ENCODE measurements at places on chromosomes 5 and 9. TPM values are rescaled to one million over a fixed set of nuclear protein-coding genes. Genes with fewer than 3 reads are reported as not detected.
A peak's percentile ranks its signal among the peaks of the same experiment; 100 is the strongest.

The PCDHB12 gene
- 2.4 TPM for total RNA-seq

The TMEM245 gene
- total RNA-seq, result 43.3 TPM

The RETREG1 gene
- total RNA-seq, result 67.3 TPM

The CDKN2A gene
- total RNA-seq, result 0.22 TPM

The PCDHB6 gene
- 0.80 TPM for total RNA-seq

The PCA3 gene
- total RNA-seq, result 0.58 TPM

The FYB1 gene
- 1.9 TPM for total RNA-seq

- H3K27me3 ChIP-seq, result no peaks in the 10 kb centered on the region
- no peaks in the 10 kb centered on the region for H3K4me1 ChIP-seq
- peaks cover 4% of the 10 kb centered on the region for H3K36me3 ChIP-seq
- H3K27ac ChIP-seq, result no peak overlapping the region
- H3K4me3 ChIP-seq, result no peak overlapping the region
- peak; percentile 18 for DNase-seq
Measured at GRCh38 chr9:6897898-6898302, 140.1 kb downstream of the KDM4C start.

GRCh38 chr9:70949239-70949638 is 172.2 kb downstream of the TRPM3 start:
- DNase-seq, result no peak
- H3K27ac ChIP-seq, result no peak overlapping the region
- no peaks in the 10 kb centered on the region for H3K27me3 ChIP-seq
- no peaks in the 10 kb centered on the region for H3K36me3 ChIP-seq
- H3K4me3 ChIP-seq, result no peak overlapping the region

- no peak for DNase-seq
- peaks cover 26% of the 10 kb centered on the region for H3K4me1 ChIP-seq
- no peaks in the 10 kb centered on the region for H3K36me3 ChIP-seq
- no peak overlapping the region for H3K27ac ChIP-seq
- H3K27me3 ChIP-seq, result no peaks in the 10 kb centered on the region
Measured at GRCh38 chr9:99184110-99184474, 37.6 kb downstream of the ALG2 start.

GRCh38 chr5:1111241-1111726 is 579 bp downstream of the SLC12A7 start:
- H3K4me1 ChIP-seq, result peaks cover 59% of the 10 kb centered on the region
- H3K36me3 ChIP-seq, result peaks cover 3% of the 10 kb centered on the region
- peak overlapping the region; percentile 72 for H3K4me3 ChIP-seq

GRCh38 chr9:136526625-136527066 is 19.2 kb downstream of the NOTCH1 start:
- no peak overlapping the region for H3K4me3 ChIP-seq
- peaks cover 94% of the 10 kb centered on the region for H3K4me1 ChIP-seq
- H3K27ac ChIP-seq, result peak overlapping the region; percentile 96
- peaks cover 19% of the 10 kb centered on the region for H3K36me3 ChIP-seq
- DNase-seq, result peak; percentile 79

DNA sequence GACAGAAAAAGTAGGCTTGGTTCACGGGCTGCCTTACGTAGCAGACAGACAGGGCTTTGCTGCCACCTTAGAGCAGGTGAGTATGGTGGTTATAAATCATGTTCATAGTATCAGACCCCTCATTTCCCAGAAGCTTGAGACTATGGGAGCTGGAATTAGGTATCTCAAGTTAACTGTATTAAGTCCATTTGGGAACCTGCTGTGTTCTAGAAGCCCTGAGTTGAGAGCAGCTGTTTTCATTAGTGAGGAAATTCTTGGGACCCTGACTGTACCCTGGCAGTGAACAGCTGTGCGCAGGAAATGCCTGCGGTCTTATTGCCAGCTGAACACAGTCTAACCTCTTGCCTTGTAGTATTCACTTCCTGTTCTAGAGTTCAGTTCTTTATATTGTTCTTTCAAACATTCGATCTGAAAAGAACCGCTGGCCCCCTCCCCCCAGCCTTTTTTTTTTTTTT is 29.8 kb downstream of the UGCG start:
- peaks cover 20% of the 10 kb centered on the region for H3K36me3 ChIP-seq
- H3K4me3 ChIP-seq, result no peak overlapping the region
- no peaks in the 10 kb centered on the region for H3K27me3 ChIP-seq
- H3K27ac ChIP-seq, result peak overlapping the region; percentile 82
- peak; percentile 89 for DNase-seq

DNA sequence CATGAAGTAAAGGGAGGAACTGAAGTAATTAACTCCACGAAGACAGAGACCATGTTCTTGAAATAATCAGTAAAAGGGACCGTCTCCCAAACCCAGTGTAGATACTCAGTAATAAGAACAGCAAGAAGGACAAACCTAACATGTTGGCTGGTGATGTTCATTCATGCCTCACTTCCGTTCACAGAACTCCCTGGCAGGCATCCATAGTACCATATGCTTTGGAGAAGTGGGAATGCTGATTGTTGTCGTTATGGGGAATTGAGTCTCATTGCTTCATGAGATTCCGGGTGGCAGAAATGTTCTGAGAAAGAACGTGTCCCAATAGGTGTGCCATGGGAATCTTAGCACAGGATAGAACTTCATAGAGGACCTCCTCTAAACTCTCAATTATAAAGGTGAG is 452.3 kb downstream of the ZSWIM6 start:
- no peak overlapping the region for H3K27ac ChIP-seq
- no peak overlapping the region for H3K4me3 ChIP-seq
- no peaks in the 10 kb centered on the region for H3K4me1 ChIP-seq
- peak; percentile 6 for DNase-seq
- H3K36me3 ChIP-seq, result no peaks in the 10 kb centered on the region

- DNase-seq, result no peak
- H3K36me3 ChIP-seq, result peaks cover 17% of the 10 kb centered on the region
- no peaks in the 10 kb centered on the region for H3K27me3 ChIP-seq
- H3K27ac ChIP-seq, result no peak overlapping the region
- peaks cover 12% of the 10 kb centered on the region for H3K4me1 ChIP-seq
Measured at GRCh38 chr9:124375726-124376125, 39.5 kb downstream of the PSMB7 start.

GRCh38 chr9:123073991-123074422 is 40.5 kb downstream of the GPR21 start:
- H3K4me3 ChIP-seq, result no peak overlapping the region
- H3K4me1 ChIP-seq, result peaks cover 5% of the 10 kb centered on the region
- H3K27me3 ChIP-seq, result no peaks in the 10 kb centered on the region
- H3K36me3 ChIP-seq, result peaks cover 18% of the 10 kb centered on the region
- DNase-seq, result peak; percentile 72
- peak overlapping the region; percentile 75 for H3K27ac ChIP-seq

DNA sequence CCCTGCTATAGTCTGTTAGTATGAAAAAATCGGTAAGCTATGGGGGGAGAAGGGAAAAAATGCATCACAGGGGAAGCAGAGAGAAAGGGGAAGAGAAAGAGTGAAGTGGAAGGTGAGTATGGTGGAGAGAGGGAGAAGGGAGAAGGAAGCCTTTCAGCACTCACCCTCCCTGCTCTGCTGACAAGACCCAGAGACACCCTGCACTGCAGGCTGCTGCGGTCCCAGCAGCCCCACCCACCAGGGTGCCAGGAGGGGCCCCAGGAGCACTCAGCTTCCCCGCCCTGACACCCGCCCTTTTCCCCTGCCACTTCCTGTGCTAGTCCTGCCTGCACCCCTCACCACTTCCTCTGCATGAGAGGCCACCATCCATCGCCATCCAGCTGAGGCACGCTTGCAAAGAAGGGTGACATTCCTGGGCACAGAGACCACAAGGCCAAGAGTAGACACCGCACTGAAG is 12.7 kb downstream of the STK10 start:
- no peaks in the 10 kb centered on the region for H3K27me3 ChIP-seq
- H3K27ac ChIP-seq, result no peak overlapping the region
- H3K4me3 ChIP-seq, result no peak overlapping the region
- peaks cover 9% of the 10 kb centered on the region for H3K36me3 ChIP-seq

DNA sequence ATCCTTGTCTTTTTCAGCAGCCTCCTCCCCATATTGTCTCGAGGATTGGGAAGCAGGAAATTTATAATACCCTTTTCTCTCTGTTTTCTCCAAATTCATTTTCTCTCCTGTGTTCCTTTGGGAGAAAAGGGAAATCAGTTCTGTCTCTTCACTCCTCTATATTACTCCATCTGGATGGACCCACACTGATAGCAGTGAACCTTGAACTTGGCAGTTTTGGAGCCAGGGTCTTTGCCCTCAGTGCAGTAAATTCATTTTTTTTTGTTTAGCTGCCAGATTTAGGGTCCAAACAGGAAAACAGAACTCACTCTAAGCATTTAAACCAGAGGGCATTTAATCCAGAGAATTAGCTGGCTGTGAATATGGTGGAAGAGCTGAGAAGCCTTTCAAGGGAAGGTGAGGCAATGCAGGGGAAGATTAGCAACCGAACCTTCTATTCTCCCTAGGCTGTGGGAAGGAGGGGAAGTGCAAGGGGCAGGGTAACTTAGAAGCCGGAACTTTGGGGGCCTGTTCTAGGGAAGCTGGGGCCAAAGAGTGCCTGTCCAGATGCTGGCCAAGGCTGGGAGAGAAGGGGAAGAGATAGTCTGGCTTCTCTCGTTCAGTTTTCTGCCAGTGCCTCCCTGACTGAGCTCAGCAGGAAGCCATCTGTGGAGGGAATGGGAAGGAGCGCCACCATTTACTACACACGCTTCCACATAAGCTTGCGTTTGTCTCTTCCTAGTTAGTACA is 16.3 kb upstream of the NPR2 start:
- no peaks in the 10 kb centered on the region for H3K36me3 ChIP-seq
- peaks cover 10% of the 10 kb centered on the region for H3K4me1 ChIP-seq
- DNase-seq, result peak; percentile 63
- no peaks in the 10 kb centered on the region for H3K27me3 ChIP-seq
- H3K4me3 ChIP-seq, result no peak overlapping the region

DNA sequence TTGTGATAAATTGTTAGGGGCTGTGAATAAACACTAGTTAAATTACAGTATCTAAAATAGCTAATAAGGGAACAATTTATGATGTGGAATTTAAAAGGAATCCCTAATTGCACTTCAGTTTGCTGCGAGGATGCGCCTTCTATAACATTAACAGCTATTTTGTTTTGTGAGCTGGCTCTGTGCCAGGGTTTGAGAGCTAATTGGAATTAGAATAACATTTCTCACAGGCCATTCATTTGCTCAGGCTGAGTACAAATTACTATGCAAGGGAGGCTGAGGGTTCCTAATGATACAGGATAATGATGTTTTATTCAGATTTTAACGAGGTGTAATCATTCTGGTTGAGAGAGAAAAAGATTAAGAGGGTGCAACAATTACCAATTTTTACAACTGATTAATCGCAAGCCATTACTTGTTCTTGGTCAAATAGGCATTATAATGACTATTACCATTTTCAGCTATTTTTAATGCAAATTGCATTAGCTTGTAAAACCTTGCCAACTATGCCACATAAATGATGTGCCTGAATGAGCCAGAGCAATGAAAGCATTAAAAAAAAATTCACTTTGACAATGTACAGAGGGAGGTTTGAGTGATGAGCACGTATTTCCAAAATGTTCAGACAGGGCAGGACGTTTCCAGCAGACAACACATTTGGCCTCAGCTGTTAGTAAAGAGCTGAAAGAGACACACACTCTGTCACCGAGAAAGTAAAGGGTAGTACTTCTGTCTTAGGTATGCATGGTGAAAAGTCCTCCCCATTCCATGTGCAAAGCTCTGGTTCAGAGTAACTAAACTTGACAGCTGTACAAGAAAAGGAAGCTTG is 576.5 kb downstream of the TLE1 start:
- DNase-seq, result no peak
- no peak overlapping the region for H3K4me3 ChIP-seq
- H3K27me3 ChIP-seq, result no peaks in the 10 kb centered on the region

DNA sequence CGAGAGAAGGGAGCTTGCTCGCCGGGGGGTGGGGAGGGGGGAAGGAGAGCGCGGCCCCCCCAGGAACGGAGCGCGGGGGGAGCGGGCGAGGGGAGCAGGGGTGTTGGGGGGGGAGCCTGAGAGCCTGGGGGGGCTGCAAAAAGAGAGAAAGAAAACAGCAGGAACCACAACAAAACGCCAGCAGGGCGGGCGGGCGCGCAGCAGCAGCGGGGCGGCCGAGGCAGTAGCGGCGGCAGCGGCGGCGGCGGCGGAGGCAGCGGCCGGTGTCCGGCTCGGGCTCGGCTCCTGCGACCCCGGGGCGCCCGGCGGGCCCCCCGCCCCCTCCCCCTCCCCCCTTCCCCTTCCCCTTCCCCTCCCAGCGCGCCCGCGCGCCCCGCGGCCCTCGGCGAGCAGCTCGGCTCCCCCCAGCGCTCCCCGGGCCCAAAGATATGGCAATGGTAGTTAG is 1.6 kb downstream of the NR2F1 start:
- peak; percentile 55 for DNase-seq
- H3K4me1 ChIP-seq, result peaks cover 32% of the 10 kb centered on the region
- no peaks in the 10 kb centered on the region for H3K36me3 ChIP-seq
- no peak overlapping the region for H3K27ac ChIP-seq
- peaks cover 69% of the 10 kb centered on the region for H3K27me3 ChIP-seq
- H3K4me3 ChIP-seq, result peak overlapping the region; percentile 36

- H3K27ac ChIP-seq, result no peak overlapping the region
- no peak overlapping the region for H3K4me3 ChIP-seq
- H3K27me3 ChIP-seq, result no peaks in the 10 kb centered on the region
- peaks cover 7% of the 10 kb centered on the region for H3K4me1 ChIP-seq
- H3K36me3 ChIP-seq, result peaks cover 29% of the 10 kb centered on the region
Measured at GRCh38 chr9:126407114-126407870, 80.7 kb downstream of the MVB12B start.

DNA sequence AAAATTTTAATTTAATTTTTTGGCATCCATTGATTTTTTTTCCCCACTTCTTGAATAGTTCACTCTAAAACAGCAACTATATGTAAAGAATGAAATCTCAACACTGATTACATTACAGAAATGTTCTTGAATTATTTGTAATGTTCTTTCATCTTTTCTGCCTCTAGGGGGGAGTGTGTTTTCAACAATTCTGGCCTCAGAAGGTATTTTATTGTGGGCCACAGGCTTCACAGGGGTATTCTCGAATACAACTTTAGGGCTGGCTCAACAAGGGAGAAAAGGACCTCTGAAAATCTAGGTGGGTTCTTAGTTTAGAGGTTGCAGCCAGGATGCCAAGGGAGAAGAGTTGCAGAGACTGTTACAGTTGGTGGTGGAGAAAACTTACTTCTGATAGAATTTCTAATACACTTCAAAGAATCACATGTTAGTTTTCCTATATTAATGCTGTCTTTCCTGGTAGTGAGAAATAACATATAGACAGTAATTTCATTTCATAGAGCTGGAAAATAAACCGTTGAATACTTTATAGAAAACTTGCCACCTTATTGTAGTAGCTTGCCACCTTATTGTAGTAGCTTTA is 3.6 kb upstream of the NPR3 start:
- peak; percentile 64 for DNase-seq
- H3K27me3 ChIP-seq, result peaks cover 33% of the 10 kb centered on the region

- H3K4me3 ChIP-seq, result no peak overlapping the region
- H3K4me1 ChIP-seq, result no peaks in the 10 kb centered on the region
- H3K36me3 ChIP-seq, result peaks cover 15% of the 10 kb centered on the region
Measured at GRCh38 chr5:142122121-142122520, 13.5 kb downstream of the NDFIP1 start.

Measured in muscle of leg (tissue), 16 donors.